Astrocyte (in vitro differentiated cells and primary cell): ENCODE measurements at places on chromosomes 11 and 22. TPM values are rescaled to one million over a fixed set of nuclear protein-coding genes. Genes with fewer than 3 reads are reported as not detected.

CCDC117 gene
- total RNA-seq: 13.5 and 15.8 TPM in 2 replicates

PHOX2A gene
- 0.36 TPM in 1 of 2 replicates, not detected in the other for total RNA-seq

P2RX3 gene
- not detected in 2 replicates for total RNA-seq

LDHAL6A gene
- total RNA-seq: not detected in 2 replicates

- DNase-seq: no peak
Measured at GRCh38 chr22:37940698-37941376, 12.6 kb downstream of the C22orf23 start.

GRCh38 chr11:44963948-44964347, 13.3 kb upstream of the TP53I11 start:
- DNase-seq: no peak

GRCh38 chr22:30327864-30328345, 1.2 kb upstream of the TBC1D10A start:
- DNase-seq: no peak

DNA sequence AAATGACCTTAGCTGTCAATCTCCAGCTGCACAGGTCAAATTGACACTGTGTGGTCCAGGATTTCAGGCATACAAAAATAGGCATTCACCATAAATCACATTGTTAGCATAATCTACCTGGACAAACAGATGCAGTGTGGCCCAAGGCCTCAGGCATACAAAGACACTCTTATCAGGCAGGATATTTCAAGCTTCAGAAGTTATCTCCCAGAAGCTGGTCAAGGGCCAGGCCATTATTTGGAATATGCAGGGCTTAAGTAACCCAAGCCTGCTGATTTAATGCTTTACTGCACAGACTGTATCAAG, 25.5 kb upstream of the HORMAD2 start:
- no peak for DNase-seq

- DNase-seq: no peak
Measured at GRCh38 chr11:69876013-69876412, 56.8 kb upstream of the FGF3 start.

DNA sequence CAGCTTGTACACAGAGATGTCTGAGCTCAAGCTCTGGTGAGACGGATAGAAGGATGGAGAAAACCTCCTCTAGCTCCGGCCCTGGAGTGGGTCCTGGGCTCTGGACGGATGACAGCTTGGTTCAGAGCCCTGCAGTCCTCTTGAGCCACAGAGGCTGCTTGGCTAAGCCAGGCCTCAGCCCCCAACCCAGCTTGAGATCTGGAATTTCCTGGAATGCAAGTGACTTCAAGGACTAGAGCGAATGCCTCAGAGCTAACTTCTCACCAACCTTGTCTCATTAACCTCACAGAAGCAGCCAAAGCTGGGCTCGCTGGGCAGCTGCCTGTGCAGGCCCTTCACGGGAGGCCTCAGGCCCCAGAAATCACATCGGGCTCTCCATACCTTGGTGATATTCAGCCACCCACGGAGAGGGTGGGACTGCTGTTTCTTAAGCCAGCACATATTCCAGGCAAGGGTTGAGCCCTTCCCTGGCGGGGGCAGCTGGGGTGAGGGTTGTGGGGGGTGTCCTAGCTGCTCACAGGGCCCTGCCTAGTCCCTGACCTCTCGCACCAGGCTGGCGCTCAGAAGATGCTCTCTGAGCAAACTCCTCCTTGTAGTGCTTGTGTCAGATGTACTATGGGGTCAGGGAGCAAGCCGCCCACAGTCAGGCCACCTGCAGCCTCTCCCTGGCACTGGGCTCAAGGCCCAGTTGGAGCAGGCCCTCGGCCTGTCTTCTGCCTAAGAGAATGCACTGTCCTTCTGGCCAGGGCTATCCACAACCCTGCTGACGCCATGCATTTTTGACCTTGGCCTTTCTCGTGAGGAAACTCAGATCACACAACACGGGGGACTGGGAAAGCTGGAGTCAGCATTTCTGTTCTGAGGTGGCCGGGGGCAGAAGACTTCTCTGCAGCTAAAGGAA, 73.6 kb upstream of the TTLL12 start:
- DNase-seq: no peak

DNA sequence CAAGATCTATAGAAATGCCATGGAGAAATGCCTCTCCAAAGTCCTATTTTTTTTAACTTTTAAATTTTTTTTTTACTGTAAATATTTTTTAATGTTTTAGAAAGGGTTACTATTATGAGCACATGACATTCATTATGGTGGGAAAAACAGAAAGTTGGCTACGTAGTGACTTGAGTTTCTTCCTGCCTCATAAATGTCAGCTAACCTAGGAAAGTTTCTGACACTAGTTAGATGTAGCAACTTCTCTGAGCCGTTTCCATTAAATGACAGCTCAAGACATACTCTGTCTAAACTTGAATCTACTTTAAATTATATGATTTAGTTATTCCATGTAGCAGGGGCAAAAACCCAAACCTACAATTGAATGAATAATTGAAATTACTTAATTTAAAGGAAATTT, 18.4 kb upstream of the CTSC start:
- DNase-seq: no peak

GRCh38 chr11:69387409-69387885, 93.5 kb downstream of the MYEOV start:
- DNase-seq: no peak

GRCh38 chr11:68575025-68575665, 109.2 kb upstream of the GAL start:
- DNase-seq: no peak

- peak; percentile 27 for DNase-seq
Measured at GRCh38 chr11:87878373-87878825, 296.8 kb downstream of the RAB38 start.

DNA sequence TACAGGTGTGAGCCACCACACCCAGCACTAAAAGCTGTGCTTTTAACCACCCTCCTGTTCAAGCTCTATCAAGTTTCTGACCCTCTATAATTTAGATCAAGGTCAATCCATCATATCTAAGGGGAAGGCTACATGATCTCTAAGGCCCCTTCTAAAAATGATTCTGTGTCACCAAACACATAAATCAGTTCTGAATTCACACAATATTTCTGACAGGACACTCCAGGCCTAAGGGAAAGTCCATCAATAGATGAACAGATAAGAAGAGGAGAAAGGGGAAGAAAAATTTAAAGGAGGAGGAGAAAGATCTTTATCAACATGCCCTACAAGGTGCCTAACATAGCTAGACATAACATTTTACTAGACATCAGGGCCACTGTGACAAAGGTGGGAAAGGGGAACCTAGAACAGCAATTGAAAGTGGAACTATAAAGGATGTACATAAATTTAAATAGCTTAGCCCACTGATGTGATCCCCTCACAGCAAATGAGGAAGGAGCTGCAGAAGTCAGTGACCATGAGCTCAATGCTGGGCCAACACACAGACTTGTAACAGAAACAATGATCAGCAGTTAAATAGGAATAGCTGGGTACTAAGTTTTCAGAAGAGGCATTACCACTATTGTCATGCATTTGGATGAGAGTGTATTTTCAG, 4.7 kb downstream of the PRCP start:
- DNase-seq: no peak

- peak; percentile 86 for DNase-seq
Measured at GRCh38 chr11:118908901-118909618, 16.7 kb downstream of the BCL9L start.

- no peak for DNase-seq
Measured at GRCh38 chr22:23122216-23122957, 19.4 kb downstream of the RSPH14 start.

DNA sequence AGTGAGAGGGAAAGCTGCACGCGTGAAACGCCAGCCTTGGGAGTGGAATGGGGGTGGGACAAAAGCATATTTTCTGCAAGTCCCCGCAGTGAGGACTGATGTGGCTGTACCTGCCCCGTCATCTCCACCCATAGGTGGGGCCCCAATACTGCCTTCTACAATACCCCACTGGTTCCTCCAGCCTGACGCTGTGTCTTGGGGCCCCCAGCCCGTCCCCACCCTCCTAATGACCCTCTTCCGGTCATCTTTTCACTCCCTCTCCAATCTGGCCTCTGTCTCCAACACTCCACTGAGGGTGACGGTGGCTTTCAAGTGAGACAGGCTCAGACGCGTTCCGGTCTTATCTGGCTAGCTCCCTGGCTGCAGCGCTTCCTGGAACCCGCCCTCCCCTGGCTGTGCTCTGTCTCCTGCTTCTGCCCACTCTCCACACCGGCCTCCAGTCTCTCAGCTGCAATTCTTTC, 104.2 kb downstream of the MICAL3 start:
- peak; percentile 63 for DNase-seq
